ENCODE measurements at places on chromosomes 12 and 14. TPM values are rescaled to one million over a fixed set of nuclear protein-coding genes. Genes with fewer than 3 reads are reported as not detected.

- H3K4me3 ChIP-seq: no peak overlapping the region
- no peak overlapping the region for H3K27ac ChIP-seq
- H3K27me3 ChIP-seq: no peaks in the 10 kb centered on the region
- H3K4me1 ChIP-seq: no peaks in the 10 kb centered on the region
- DNase-seq: no peak
These were observed 185.0 kb downstream of the DPF3 start for GRCh38 chr14:72708708-72709475.

GRCh38 chr14:68285421-68286179 lies 466.0 kb downstream of the RAD51B start:
- H3K27me3 ChIP-seq: no peaks in the 10 kb centered on the region
- peak; percentile 23 for DNase-seq
- no peaks in the 10 kb centered on the region for H3K36me3 ChIP-seq
- H3K4me3 ChIP-seq: no peak overlapping the region
- H3K27ac ChIP-seq: peak overlapping the region; percentile 25

DNA sequence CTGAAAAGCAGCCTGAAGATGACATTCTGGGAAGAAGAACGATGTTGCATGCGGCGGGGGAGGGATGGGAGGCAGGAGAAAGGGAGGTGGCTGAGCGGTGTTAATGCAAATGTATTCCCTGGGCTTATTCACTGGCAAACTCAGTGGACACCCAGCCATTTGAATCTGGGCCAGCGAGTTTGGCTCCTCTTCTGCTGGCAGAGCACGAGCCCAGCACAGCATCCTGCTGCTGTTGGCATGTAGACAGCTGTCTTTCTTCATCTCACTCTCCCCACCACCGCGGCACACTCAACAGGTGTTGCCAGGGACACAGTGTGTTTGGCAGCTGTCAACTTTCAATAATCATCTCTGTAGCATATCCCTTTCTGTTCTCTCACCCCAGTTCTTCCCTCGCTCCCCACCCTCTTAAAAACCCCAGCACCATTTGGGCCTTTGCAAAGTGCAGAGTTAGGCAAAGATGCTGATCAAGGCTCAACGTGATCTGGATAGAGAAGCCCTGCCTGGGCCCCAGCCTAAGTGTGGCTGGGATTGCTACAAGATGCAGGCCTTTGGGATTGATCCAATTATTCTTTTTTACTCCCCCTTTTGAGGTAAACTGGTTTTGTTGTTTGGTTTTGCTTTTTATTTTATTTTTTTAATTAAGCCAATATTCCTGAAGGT lies 131.9 kb downstream of the EXOC5 start:
- H3K4me1 ChIP-seq: no peaks in the 10 kb centered on the region
- DNase-seq: no peak
- no peaks in the 10 kb centered on the region for H3K36me3 ChIP-seq
- H3K27me3 ChIP-seq: no peaks in the 10 kb centered on the region
- H3K4me3 ChIP-seq: no peak overlapping the region

DNA sequence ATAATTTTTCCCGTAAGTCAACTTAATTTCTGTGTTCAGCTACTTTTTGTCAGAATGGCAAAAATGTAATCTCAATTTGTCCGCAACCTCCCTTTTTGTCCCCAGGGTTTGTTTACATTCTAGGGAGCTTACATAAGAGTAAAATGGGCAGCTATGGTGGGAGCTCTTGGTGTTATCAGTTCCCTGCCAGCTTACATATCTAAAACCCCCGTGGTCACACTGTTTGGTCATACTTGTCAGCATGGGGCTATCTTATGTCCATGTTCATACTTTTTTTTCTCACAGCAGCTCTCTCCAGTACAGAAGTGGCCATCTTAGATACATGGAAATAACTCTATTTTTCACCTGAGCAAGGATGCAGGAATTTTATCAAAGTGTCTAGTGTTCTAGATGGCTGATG lies 16.7 kb downstream of the SLCO1C1 start:
- no peak for DNase-seq
- H3K4me3 ChIP-seq: no peak overlapping the region
- no peaks in the 10 kb centered on the region for H3K27me3 ChIP-seq
- H3K27ac ChIP-seq: no peak overlapping the region

DNA sequence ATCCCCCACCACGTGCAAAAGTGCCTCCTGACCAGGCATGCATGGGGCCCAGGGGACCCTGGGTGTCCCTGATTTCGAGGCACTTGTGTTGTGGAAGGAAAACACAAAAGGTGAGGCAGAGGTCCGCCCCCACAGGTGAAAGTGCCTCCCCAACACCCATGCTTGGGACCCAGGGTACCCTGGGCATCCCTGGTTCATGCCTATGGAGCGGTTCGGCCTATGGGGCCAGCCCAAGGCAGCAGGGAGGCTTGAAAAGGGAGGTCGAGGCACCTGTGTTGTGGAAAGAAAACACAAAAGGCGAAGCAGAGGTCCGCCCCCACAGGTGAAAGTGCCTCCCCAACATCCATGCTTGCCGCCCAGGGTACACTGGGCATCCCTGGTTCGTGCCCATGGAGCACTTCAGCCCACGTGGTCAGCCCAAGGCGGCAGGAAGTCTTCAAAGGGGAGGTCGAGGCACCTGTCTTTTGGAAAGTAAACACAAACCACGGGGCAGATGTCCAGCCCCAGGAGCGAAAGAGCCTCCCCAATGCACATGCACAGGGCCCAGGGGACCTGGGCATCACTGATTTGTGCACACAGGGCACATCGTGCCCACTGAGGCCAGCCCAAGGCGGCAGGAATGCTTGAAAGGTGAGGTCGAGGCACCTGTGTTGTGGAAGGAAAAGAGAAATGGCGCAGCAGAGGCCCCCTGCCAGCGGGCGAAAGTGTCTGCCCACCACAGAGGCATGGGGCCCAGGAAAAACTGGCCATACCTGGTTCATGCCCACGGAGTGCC lies 375.5 kb downstream of the ALG10 start:
- H3K4me1 ChIP-seq: no peaks in the 10 kb centered on the region
- H3K27ac ChIP-seq: no peak overlapping the region
- DNase-seq: peak; percentile 4
- H3K27me3 ChIP-seq: no peaks in the 10 kb centered on the region
- H3K4me3 ChIP-seq: no peak overlapping the region

DNA sequence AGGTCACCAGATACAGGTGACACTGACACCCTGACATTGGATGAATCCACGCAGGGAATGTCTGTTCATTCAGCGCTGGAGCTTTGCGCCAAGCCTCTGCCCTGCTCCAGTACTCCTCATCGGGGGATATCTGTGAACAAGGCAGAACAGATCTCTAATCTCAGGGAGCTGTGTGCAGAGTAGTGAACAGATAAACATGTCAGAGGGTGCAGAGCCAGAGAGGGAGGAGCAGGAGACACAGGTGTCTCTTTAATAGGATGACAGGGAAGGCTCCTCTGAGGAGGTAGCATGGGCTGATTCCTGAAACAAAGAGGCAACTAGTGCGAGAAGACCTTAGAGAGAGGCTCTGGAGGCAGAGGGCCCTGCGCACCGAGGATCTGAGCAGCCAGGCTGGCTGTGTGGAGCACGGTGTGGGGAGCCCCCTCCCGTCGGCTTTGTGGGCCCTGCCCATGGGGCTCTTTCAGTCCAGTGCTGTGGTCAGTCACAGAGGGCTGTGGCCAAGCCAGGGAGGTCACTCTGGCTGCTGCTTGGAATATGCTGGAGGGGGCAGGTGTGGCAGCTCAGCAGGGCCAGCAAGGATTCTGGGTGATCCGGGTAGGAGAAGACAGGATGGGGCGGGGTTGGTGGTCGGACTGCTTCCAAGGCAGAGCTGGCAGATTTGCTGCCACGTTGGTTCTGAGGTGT lies 55.6 kb downstream of the TECPR2 start:
- H3K27me3 ChIP-seq: no peaks in the 10 kb centered on the region
- H3K27ac ChIP-seq: no peak overlapping the region
- peaks cover 4% of the 10 kb centered on the region for H3K36me3 ChIP-seq
- no peak for DNase-seq

GRCh38 chr14:40204441-40205175 lies 772.4 kb upstream of the FBXO33 start:
- no peaks in the 10 kb centered on the region for H3K27me3 ChIP-seq
- H3K27ac ChIP-seq: no peak overlapping the region
- no peaks in the 10 kb centered on the region for H3K4me1 ChIP-seq
- no peak overlapping the region for H3K4me3 ChIP-seq
- DNase-seq: no peak

DNA sequence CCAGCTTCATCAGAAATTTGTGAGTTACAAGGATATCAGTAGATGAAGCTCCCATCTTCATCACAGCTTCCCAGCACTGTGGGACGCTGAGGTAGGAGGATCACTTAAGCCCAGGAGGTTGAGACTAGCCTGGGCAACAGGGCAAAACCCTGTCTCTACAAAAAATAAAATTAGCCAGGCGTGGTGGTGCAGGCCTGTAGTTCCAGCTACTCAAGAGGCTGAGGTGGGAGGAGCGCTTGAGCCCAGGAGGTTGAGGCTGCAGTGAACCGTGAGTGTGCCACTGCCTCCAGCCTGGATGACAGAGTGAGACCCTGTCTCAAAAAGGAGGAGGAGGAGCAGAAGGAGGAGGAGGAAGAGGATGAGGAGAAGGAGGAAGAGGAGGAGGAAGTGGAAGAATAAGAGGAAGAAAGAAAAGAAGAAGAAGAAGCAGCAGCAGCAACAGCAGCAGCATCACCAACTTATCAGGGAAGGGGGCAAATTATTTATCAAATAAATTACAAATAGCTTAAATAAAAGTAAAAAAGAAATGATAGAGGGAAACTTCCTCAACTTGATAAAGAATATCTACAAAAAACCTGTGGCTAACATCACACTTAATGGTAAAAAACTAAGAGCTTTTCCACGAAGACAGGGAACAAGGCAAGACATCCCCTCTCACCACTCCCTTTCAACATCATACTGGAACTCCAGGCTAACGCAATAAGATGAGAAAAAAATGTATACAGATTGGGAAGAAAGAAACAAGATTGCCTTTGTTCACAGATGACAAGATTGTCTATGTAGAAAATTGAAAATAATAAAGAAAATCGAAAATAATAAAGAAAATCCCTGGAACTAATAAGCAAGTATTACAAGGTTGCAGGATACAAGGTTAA lies 69.6 kb downstream of the NINJ2 start:
- H3K36me3 ChIP-seq: no peaks in the 10 kb centered on the region
- no peaks in the 10 kb centered on the region for H3K4me1 ChIP-seq
- no peak for DNase-seq
- H3K27me3 ChIP-seq: no peaks in the 10 kb centered on the region

DNA sequence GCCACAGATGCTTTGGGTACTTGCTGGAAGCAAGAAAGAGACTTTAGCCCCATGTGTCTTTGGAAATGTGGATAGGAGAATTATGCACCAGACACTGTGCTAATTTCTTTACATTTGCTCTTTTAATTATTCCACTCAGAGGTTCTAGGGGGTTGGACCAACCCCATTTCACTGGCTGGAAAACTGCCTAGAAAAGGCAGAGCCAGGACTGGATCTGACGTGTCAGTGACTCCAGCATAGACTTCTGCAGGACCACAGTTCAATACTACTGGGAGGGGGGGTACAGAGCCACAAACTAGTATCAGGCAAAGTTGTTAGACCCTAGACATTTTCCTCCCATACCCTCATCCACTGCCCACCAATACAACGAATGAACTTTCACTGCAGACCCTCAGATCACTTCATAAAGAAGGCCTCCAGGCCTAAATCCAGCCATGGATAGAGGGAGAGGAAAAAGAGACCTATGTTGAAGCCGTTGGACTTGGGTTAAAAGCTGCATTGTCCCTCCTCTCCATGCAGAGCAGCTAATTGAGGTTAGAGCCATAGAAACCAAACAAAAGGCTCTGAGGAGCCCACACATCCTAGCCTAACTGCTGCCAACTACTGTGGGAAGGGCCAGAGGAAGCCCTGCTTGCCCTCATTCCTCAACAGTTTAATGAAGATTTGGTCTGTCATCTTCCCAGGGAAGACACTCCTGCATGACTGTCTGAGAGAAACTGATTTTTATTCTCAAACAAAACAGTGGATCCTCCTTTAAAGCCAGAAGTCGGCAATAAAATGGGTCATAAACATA lies 68.7 kb downstream of the STON2 start:
- no peaks in the 10 kb centered on the region for H3K27me3 ChIP-seq
- H3K4me3 ChIP-seq: no peak overlapping the region
- no peak overlapping the region for H3K27ac ChIP-seq
- peaks cover 7% of the 10 kb centered on the region for H3K4me1 ChIP-seq
- H3K36me3 ChIP-seq: no peaks in the 10 kb centered on the region
- no peak for DNase-seq

DNA sequence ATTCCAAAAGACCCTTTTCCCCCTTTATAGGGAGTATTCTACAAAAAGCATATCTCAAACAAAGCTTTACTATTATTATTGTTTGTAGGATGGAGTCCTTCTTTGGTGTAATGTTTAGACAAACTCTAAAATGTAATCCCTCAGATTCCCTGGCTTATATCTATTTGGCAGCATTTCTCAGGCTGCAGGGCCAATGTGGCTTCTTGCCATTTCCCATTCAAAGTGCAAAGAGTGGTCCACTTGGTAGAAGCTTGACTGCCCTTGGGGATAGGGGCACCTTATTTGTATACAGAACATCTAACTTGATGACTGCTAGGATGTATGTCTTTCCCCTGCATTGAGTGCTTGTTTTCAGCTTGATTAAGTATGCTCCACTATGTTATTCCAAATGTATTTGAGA lies 242.7 kb downstream of the PRKD1 start:
- H3K36me3 ChIP-seq: no peaks in the 10 kb centered on the region
- H3K4me3 ChIP-seq: no peak overlapping the region
- no peaks in the 10 kb centered on the region for H3K4me1 ChIP-seq
- no peak overlapping the region for H3K27ac ChIP-seq
- no peak for DNase-seq
- H3K27me3 ChIP-seq: no peaks in the 10 kb centered on the region

DNA sequence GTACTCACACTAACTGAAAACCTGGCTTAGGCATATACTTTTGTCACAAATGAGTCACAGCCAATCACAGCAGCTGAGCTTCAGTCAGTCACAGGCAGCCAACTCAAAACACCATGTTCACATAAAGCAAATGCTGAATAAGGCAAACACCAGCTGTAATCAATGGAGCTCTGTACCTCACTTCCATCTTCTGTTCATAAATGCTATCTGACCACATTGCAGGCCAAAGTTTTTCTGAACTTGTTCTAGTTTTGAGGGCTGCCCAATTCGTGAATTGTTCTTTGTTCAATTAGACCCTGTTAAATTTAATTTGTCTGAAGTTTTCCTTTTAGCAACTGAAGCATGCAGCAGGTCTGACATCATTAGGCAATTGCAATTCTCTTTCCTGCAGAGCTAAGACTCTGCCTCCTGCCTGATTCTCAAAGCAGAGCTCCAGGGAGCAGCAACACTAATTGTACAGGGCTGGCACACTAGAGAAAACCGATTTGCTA lies 129.9 kb downstream of the WIF1 start:
- DNase-seq: no peak
- no peak overlapping the region for H3K4me3 ChIP-seq
- H3K4me1 ChIP-seq: no peaks in the 10 kb centered on the region
- H3K36me3 ChIP-seq: no peaks in the 10 kb centered on the region
- no peak overlapping the region for H3K27ac ChIP-seq

- no peaks in the 10 kb centered on the region for H3K36me3 ChIP-seq
- H3K27ac ChIP-seq: peak within 1 kb of the TSS; percentile 86
These were observed at the start of gene TOMM20L for GRCh38 chr14:58395812-58396788. TSS of gene TOMM20L (plus strand) at chr14:58395930. CDS start at chr14:58395958, 28 bp downstream.

GRCh38 chr14:71107921-71108320 lies 200.7 kb downstream of the PCNX1 start:
- peaks cover 35% of the 10 kb centered on the region for H3K36me3 ChIP-seq
- no peaks in the 10 kb centered on the region for H3K4me1 ChIP-seq
- H3K27me3 ChIP-seq: no peaks in the 10 kb centered on the region
- H3K4me3 ChIP-seq: no peak overlapping the region

GRCh38 chr12:93571925-93572711 lies at the start of gene SOCS2:
TSS of gene SOCS2 (plus strand) at chr12:93572675. CDS start at chr12:93572898, 223 bp downstream.
- H3K4me3 ChIP-seq: peak within 1 kb of the TSS; percentile 58
- H3K36me3 ChIP-seq: peaks cover 7% of the 10 kb centered on the region
- no peaks in the 10 kb centered on the region for H3K27me3 ChIP-seq
- no peaks in the 10 kb centered on the region for H3K4me1 ChIP-seq

SLCO1B1 gene
- total RNA-seq: not detected

PRH2 gene
- total RNA-seq: not detected

CMTM5 gene
- total RNA-seq: not detected

GLIPR1L1 gene
- not detected for total RNA-seq

TTC6 gene
- 6.0 TPM for total RNA-seq

FOXN4 gene
- not detected for total RNA-seq

All from transverse colon (tissue), 4 donors.